Tongue (tissue), 3 donors: ENCODE measurements at places on chromosomes 1 and 21. TPM values are rescaled to one million over a fixed set of nuclear protein-coding genes. Genes with fewer than 3 reads are reported as not detected.

DNA sequence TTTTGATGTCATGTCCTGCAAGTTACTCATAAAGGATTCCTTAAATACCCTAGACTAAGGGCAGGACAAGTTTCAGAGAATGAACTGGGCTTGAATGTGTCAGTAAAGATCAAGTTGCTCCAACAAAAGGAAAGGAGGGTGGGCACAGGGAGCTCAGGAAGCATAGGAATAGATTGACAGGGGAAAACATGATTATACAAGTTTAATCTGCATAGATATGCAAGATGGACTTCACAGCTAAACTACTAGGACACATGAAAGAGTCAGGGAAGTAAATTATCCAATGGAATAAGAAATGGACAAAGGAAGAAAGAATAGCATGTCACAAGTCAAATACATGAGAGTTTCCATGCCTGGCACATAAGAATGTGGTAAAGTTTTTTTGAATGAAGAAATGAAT is 203.9 kb upstream of the SAMSN1 start:
- no peak for DNase-seq

DNA sequence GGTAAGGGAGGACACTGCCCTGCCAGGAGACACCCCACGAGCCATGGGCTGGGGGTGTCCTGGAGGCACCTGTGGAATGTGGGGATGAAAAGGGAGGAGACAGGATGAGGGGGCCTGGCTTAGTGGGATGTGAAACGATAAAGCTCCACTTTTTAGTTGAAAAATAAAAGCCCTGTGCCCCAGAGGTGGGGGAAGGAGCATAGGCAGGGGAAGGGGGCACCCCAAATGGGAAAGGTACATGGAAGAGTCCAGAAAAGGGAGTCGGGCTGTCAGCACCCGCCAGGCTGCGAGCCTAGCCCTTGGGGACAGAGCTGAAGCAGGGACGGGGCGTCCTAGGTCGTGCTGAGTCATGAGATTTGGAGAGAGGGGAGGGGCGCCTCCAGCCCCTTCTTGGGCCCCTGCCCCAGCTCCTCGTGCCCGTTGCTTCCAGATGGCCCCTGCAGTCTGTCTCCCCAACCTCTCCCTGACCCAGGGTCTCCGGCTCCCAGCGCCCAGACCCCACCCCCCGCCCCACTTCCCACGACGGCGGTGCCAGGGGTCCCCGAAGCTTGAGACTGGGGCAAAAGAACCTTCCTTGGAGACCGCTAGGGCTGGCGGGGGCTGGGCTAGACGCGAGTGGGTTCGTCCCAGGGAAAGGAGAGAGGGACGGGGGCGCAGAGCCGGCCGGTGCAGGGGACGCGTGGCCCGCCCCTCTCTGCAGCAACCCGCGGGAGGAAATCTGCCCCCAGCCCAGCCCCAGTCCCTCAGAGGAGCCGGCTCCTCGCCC is 795 bp downstream of the SYT2 start:
- no peak for DNase-seq

GRCh38 chr1:214838351-214838750 is 235.4 kb downstream of the CENPF start:
- DNase-seq = no peak

DNA sequence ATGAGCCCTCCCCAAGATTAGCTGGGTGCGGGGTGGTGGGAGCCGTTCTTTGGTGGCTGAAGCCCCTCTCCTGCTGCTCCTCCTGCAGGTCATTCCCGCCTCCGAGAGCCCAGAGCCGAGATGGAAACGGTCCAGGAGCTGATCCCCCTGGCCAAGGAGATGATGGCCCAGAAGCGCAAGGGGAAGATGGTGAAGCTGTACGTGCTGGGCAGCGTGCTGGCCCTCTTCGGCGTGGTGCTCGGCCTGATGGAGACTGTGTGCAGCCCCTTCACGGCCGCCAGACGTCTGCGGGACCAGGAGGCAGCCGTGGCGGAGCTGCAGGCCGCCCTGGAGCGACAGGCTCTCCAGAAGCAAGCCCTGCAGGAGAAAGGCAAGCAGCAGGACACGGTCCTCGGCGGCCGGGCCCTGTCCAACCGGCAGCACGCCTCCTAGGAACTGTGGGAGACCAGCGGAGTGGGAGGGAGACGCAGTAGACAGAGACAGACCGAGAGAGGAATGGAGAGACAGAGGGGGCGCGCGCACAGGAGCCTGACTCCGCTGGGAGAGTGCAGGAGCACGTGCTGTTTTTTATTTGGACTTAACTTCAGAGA is 448 bp downstream of the G0S2 start:
- peak; percentile 68 for DNase-seq

GRCh38 chr1:64539781-64540218 is 69.9 kb downstream of the CACHD1 start:
- DNase-seq = peak; percentile 74

- DNase-seq = no peak
These were observed 39.6 kb downstream of the SDC3 start for GRCh38 chr1:30868833-30869435.

- no peak for DNase-seq
These were observed 28.4 kb downstream of the METTL13 start for GRCh38 chr1:171809834-171810233.

GRCh38 chr1:219438386-219438785 is 174.5 kb downstream of the ZC3H11B start:
- DNase-seq = no peak

GRCh38 chr1:38360807-38361206 is 314.2 kb upstream of the POU3F1 start:
- DNase-seq = no peak

GRCh38 chr1:4301007-4301406 is 353.4 kb upstream of the AJAP1 start:
- DNase-seq = peak; percentile 43

GRCh38 chr1:26278303-26278702 is 1.6 kb upstream of the SH3BGRL3 start:
- peak; percentile 68 for DNase-seq

- DNase-seq = no peak
These were observed 119.8 kb downstream of the GALNT2 start for GRCh38 chr1:230186874-230187273.

GRCh38 chr1:61682891-61683290 is 42.0 kb downstream of the TM2D1 start:
- no peak for DNase-seq

GRCh38 chr1:102050556-102050955 is 53.8 kb upstream of the OLFM3 start:
- DNase-seq = no peak

GRCh38 chr1:105485207-105485606 is 1571.3 kb upstream of the PRMT6 start:
- no peak for DNase-seq

- no peak for DNase-seq
These were observed 17.2 kb upstream of the ID3 start for GRCh38 chr1:23576338-23577055.

DNA sequence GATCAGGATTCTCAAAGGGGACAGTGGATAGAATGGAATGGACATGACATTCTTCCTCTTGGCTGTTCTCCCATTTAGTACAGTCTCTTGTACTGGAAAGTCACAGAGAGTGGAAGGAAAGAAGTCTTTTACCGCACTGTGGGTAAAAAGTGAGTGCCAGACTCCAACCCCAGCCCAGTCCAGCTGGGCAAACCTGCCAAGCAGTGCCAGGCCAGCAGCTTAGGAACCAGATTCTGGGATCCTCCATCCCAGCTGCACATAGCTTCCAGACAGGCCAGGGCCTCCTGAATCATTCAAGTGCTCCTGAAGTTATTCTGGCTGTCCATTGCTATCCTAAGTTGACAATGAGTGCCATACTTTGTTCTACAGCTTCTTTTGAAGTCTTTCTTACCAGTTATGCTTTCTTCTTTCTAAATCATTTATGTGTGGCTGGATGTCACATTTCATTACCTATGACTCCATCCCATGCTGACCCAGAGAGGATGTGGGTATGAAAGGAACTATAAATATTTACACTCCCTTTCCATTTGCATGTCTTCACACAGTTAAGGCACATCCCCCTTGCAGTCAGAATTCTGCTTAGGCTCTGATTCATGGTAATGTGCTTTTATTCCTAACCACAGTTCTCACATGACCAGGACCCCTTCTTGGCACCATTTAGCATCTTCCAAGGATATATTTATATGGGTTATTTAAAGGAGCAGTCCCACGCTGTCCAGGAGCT is 88.9 kb downstream of the AK5 start:
- peak; percentile 15 for DNase-seq

DNA sequence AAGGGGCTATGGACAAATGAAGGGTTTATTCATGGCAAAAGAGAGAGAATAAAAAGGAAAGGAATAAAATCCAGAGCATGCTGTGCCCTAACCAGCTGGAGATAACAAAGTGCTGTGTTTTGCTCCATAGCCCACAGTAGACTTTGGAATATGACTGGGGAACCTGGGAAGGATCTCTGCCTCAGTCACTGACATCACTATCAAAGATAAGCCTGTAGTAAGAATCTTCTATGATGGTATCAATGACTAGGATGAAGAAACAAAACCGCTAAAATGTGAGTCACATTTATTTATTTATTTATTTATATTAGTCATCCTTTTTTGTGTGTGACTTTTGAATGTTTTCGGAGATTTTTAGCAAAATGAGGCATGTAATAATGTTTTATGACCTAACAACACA is 56.3 kb downstream of the NVL start:
- no peak for DNase-seq

DNA sequence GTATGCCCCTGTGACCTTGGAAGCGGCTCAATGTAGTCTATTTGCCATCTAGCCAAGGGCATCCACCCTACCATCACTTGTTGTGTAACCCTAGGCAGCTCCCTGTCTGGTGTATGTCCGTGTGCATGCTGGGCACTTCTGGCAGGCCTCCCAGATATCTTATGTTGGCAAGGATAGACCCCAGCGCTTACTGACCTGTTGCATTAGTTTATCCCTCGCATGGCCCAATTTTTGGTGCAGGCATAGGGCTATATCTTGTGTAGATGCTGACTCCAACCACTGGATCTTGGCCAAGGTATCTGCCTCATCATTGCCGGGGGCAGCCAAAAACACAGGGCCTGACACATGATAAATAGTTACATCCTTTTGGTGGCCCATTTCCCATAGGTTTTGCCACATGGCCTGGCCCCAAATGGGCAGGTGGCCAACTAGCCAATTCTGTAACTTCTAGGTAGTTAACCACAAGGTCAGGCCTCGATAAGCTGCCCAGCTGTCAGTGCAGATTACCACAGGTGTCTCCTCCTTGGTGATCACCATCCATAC is 14.0 kb upstream of the TBX19 start:
- DNase-seq = no peak

GRCh38 chr1:246450611-246451251 is 56.3 kb downstream of the SMYD3 start:
- DNase-seq = peak; percentile 54

DNA sequence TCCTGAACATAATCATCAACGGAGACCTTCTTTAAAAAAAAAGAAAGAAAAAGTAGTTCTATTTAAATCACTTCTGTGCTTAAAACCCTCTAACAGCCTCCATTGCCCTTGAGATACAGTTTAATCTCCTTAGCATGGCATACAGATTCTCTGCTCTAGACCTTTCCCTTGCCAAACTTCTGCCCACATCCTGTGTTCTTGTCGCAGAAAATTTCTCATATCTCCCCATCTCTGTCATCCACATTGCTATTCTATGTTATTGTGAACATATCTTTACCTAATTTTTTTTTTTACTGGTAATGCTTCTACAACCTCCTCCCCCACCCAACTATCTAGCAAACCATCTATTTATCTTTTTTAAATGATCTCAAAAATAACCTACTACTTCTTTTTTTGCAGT is 135.7 kb upstream of the PROX1 start:
- DNase-seq = no peak

DNA sequence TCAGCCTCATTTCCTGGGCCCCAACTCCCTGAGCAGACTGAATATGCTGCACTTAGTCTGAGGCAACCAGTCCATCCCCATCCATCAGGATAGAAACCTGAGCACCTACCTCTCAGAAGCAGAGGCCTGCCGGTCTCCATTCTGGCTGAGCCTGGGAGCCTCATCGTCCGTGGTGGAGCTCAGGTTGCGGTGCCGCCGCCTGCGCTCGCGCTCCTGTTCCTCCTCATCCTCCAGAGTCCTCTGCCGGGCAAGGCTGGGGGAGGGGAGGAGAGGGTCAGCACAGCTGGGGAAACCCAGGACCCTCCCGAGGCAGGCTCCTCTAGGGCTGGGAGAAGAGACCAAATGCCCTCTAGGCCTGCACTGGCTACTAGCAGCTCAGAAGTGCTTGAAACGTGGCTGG is 10.1 kb downstream of the LAD1 start:
- DNase-seq = no peak

- DNase-seq = no peak
These were observed 16.8 kb upstream of the PTPRC start for GRCh38 chr1:198622001-198622400.

GRCh38 chr1:164504749-164505148 is 54.2 kb upstream of the PBX1 start:
- no peak for DNase-seq

DNA sequence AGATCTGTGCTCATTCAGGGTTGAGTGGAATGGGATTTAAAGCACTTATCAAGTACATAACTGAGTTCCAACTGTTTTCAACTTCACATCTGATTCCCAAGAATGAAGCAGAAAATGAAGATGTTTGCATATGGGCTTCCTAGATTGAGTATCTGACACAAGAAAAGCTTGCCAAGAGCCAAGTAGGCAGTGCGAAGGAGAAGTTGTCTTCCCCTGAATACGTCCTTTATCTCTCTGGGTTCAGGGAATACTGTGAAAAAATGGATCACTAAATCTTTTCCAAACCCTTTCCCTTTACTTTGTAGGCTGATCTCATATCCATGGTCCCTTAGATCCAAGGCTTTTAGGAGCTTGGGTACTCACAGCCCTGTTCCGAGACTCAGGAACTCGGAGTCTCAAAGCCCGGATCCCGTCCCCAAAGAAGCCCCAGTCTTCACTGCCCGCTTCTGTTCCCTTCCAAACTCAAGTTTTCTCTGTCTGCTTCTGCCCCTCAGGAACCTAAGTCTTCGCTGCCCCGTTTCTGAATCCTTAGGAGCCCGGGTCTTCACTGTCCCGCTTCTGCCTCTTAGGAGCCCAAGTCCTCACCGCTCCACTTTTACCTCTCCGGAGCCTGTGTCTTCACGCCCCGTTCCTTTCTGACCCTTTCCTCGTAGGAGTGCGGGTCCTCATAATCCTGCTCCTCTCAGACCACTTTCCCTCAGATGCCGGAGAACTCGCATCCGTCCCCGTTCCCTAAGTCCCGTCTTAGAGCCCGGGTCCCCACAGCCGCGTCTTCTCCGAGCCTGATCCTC is 616 bp downstream of the TAF12 start:
- DNase-seq = no peak

Gene UAP1
- 48.8 TPM for total RNA-seq

Gene NTMT2
- not detected for total RNA-seq

Gene WDR64
- total RNA-seq = not detected

Gene LAD1
- total RNA-seq = 35.6 TPM

Gene AK4
- total RNA-seq = 18.3 TPM

Gene HHAT
- total RNA-seq = 8.3 TPM

Gene HMGCS2
- total RNA-seq = 0.92 TPM

Gene CD52
- not detected for total RNA-seq

Gene NTNG1
- total RNA-seq = 4.5 TPM

Gene SYCP1
- total RNA-seq = not detected

Gene HMGN2
- 358 TPM for total RNA-seq

Gene PTAFR
- 1.3 TPM for total RNA-seq

Gene ZNF695
- total RNA-seq = 3.5 TPM

Gene TTC3
- total RNA-seq = 339 TPM

Gene GNG4
- total RNA-seq = 0.51 TPM

Gene MAP10
- 4.8 TPM for total RNA-seq

Gene OVAAL
- not detected for total RNA-seq

Gene PBX1
- total RNA-seq = 105 TPM

Gene SLC9C2
- total RNA-seq = not detected
